ENCODE measurements at places on chromosomes 11 and 22. TPM values are rescaled to one million over a fixed set of nuclear protein-coding genes. Genes with fewer than 3 reads are reported as not detected.

BEST1 gene
- 4.6 TPM for polyA plus RNA-seq

TEF gene
- 22.1 TPM for polyA plus RNA-seq

OR10D3 gene
- polyA plus RNA-seq: not detected

OVOL1 gene
- polyA plus RNA-seq: not detected

MMP11 gene
- polyA plus RNA-seq: 5.9 TPM

All from right cardiac atrium (tissue), 5 donors.